ENCODE measurements at places on chromosomes 4 and X. TPM values are rescaled to one million over a fixed set of nuclear protein-coding genes. Genes with fewer than 3 reads are reported as not detected.

GRCh38 chrX:38750551-38750950 lies 50.7 kb upstream of the MID1IP1 start:
- no peak for DNase-seq

- DNase-seq = peak; percentile 0
Observed at GRCh38 chr4:47287735-47288134, 175.8 kb downstream of the COMMD8 start.

The RNF212 gene
- total RNA-seq = not detected

The SCRG1 gene
- total RNA-seq = not detected

The MAD2L1 gene
- 100 TPM for total RNA-seq

The FDCSP gene
- not detected for total RNA-seq

The VMA21 gene
- total RNA-seq = 45.3 TPM

The TENM3 gene
- total RNA-seq = 90.5 TPM

GRCh38 chr4:112882286-112882685 lies 167.2 kb upstream of the ANK2 start:
- no peak for DNase-seq
